ENCODE measurements at places on chromosomes 1 and 21. TPM values are rescaled to one million over a fixed set of nuclear protein-coding genes. Genes with fewer than 3 reads are reported as not detected.

C1orf210 gene
- total RNA-seq = not detected

MYBPH gene
- total RNA-seq = not detected

TRPM2 gene
- 7.8 TPM for total RNA-seq

EVI5 gene
- total RNA-seq = 8.2 TPM

C1orf115 gene
- 4.9 TPM for total RNA-seq

ALX3 gene
- not detected for total RNA-seq

FAM151A gene
- total RNA-seq = 0.15 TPM

FCRLA gene
- total RNA-seq = not detected

C8B gene
- not detected for total RNA-seq

Measured in A549 treated with ZK216348 at 1 μM for 4 hours (cell line).